Left renal pelvis (tissue), 4 donors: ENCODE measurements at places on chromosomes 11 and 22.

- no peak for DNase-seq
These were observed 648.5 kb downstream of the BRD1 start for GRCh38 chr22:49179175-49179574.

DNA sequence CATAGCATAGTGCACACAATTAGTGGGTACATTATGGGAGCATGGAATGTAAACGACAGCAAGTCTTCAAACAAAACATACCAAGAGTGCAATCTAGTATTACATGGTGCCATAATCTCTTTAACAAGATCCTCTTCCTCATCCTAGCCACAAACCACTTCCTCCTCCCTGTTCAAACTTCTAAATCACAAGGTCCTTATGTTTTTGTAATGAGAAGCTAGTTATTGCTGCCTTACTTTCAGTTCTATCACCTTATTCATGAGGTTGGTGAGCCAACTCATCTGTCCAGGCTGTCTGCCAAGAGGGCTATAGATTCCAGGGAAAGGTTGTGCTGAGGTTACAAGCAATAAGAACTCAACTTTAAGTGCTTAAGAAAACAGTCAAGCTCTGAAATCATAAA is 195.4 kb upstream of the ARHGAP20 start:
- no peak for DNase-seq

DNA sequence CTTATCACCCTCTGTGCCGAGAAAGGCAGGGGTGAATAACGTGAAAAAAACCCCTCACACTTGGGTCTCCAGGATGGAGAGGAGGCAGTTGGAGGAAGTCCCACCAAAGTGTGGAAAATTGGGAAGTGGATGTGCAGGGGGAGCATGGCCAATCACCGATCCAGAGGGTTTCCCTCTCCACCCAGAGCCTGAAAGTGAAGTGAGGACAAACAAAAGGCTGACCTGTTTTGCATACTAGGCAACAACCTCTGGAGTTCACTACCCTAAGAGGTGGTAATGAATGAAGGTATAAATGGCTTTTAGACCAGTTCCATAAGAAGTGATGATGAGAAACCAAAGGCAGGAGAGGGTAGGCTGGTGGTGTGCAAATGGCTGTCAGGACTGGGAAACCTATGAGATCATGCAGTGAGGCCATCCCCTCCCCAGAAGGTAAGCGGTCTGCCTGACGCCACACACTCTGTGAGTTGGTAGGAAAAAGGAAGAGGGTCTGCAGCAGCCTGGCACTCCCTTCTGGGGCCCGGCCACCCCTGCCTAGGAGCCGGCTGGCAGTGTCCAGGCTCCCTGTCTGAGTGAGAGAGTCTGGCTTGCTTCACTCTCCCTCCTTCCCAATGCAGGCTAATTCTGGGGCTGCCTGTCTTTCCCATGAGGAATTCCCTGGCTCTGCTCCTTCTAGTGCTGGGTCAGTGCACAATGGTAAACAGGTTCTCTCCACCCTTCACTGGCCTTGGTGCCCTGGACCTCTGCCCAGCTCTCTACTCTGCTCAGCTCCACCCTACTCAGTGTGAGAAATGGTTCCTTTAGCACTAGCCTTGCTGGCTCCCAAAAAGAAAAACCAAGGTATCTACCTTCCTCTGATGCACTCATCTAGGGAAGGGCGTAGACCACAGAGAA is 15.6 kb downstream of the TBC1D10A start:
- DNase-seq: no peak

DNA sequence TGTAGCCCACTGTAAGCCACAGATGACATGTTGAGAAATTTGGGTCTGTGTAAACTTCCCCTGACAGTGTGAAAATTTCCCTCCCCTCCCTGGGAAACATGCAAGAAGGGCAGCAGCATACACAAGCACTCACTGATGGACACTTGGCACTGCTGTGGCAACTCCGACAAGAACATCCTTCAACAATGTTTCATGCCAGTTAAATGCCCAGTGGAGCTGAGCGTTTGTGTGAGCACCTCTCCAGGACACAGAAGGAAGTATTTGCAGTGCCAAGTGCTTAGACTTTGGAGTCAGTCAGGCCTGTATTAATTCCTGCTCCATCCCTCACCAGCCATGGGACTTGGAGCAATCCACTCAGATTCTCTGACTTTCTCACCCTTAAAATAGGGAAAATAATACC is 17.7 kb downstream of the C11orf87 start:
- no peak for DNase-seq
